ENCODE measurements at places on chromosomes 6 and 20.

GRCh38 chr20:37356387-37356786, 10.4 kb downstream of the SRC start:
- DNase-seq, result no peak

- DNase-seq, result no peak
Measured at GRCh38 chr6:82166493-82166892, 81.1 kb downstream of the IBTK start.

DNA sequence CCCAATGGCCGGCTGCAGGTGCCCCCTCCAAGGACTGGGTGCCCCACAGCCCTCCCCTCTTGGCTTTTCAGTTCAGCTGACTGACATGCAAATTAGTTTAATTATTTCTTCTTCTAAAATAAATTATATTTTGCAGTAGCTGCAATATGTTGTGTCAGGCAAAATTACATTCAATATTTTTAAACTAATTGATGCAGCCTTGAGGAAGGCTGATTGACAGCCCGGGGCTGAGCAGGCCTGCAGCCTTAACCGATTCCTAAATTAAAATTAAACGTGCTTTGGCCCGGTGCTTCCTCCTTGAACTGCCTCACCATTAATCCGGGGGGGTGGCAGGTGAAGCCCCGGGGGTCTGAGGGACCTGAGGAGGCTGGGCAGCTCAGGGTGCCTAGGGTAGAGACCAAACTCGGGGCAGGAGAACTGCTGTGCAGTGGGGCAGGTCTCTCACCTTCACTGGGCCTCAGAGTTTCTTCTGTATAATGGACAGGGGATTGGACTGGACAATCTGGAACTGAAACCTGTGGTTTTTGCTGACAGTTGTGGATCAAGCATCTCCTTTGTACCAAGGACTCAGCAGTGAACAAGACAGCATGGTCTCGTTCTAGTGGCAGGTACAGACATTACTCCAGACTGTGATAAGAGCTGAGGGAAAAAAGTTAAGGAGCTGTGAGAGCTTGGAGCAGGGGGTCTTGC, 72.5 kb downstream of the CD40 start:
- DNase-seq, result no peak

DNA sequence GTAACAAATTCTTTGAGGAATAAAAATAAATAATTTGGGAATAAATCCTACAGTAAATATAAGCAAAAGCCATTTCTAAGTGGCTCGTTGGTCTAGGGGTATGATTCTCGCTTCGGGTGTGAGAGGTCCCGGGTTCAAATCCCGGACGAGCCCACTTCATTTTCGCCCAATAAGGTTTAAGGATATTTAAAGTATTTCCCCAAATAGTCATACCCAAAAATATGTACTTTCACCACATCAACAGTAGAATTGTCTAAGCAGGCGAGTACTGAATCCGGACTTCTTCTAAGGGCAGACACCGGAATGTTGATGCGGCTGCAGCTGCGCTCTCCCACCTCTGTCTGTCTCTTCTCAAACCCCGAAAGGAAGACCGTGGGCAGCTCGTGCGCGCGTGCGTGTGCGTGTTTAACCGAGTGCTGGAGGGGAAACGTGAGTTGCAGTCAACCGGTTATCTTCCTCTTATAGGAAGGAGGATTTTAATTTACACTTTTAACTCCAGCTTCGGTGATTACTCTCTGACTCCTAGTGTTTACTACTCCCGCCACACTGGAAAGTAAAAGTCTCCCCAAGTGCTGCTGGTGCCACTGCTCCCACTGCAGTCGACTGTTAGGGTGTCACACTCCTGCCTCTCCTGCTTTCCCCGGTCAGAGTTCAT, 155.7 kb upstream of the PRSS16 start:
- DNase-seq, result no peak

GRCh38 chr20:32580970-32581838, 3.9 kb downstream of the NOL4L start:
- DNase-seq, result no peak

DNA sequence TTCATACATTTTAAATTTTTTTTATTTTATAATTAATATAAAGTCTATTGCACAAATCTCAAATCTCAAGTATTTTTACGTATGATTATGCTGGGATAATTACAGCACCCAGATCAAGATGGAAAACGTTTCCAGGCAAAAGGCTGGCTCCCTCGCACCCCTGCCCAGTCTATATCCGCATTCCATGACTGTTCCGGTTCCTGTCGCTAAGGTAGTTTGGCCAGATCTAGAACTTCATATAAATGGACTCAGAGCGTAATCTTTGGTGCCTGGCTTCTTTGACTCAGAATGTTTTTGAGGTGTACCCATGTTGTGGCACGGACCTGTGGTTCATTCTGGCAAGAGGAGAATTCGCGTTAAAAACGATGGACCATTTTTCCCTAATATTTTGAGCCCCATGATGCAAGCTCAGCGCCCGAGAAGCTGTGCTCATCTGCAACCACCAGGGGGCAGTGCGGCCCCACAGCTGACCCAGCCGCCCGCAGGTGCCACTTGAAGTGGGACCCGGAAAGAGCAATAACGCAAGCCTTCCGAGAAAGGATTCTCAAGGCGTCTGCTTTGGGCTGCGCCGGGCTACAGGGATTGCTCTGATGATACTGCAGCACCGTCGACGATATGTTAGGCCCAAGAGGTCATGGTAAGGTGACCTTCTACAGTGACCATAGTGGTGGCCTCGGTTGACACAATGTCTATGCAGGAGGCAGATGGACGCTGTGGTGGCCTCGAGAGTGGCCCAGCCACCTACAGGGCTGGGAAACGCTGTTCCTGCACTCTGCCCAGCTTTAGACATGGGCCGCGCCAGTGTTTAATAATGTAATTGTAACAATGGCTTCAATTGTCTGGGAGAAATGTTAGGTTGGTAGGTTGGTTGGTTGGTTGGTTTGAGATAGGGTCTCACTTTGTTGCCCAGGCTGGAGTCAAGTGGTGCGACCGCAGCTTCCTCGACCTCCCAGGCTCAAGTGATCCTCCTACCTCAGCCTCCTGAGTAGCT, 160.1 kb downstream of the ZMYND8 start:
- DNase-seq, result peak; percentile 66

DNA sequence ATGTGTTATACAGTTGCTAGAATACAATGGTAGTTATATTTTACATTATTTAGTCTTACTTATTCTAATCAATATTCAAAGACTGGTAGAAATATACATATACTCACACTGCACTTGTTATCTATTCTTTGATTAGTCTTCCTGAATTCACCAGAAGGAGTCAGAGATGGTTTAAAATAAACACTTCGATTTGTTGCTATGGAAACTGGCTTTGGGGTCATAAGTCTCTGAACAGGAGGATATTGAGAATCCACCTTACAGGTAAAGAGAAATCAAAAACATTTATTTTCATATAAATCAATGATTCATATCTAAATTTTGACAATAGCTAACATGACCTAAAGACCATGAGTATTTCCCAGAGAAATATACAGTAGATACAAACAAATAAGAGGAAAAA, 41.6 kb downstream of the NUP153 start:
- DNase-seq, result no peak

GRCh38 chr20:57662456-57663240, 42.4 kb upstream of the ZBP1 start:
- no peak for DNase-seq

- DNase-seq, result no peak
Measured at GRCh38 chr6:114404339-114404955, 61.6 kb upstream of the HS3ST5 start.

DNA sequence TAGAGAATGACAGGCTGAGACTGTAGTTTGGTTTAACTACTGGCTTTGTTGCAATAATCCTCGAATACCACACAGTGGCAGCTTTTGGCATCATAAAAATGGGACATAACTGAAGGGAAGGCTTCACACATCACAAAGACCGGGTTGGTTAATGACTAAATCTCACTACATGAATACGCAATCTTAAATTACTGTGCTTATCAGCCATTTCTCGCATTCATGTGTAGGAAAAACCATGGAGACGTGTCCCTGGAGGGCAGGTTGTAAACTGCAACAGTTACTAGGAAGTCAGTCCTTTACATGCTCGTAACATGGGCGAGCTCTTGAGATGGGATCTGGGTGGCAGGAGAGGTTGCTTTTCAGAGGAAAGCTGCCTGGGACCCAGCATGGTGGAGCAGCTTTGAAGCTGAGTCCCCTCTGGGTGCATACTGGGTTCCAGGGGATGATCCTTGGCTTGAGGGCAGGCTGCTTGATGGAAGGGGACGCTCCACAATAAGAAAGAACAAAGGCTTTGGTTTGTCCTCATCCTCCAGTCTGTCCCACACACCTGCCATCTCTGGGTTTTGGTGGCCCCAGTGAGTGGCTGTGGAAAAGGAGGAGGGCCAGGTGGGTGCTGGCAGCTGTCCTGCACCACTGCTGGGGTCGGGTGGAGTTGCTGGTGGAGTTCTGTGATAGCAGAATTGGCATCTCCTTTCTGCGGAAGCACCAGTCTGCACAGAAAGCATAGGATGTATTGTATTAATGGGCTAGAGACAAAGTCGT, 2.1 kb downstream of the RPS21 start:
- no peak for DNase-seq

DNA sequence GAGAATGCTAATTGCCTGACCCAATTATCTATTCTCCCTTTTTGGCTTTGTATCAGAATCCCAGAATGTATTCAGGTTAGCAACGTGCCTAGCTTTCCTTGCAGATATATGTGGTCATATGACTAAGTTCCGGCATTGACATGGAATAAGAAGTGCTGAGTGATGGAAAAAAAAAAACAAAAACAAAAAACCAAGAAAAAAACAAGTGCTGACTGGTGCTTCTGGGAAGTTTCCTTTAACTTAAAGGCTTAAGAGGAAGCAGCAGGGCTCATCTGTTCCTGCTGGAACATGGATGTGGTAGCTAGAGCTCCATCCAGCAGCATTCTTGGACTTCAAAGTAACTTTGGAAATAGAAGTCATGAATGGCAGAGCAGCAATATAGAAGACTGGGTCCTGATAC, 10.4 kb upstream of the RPF2 start:
- no peak for DNase-seq

DNA sequence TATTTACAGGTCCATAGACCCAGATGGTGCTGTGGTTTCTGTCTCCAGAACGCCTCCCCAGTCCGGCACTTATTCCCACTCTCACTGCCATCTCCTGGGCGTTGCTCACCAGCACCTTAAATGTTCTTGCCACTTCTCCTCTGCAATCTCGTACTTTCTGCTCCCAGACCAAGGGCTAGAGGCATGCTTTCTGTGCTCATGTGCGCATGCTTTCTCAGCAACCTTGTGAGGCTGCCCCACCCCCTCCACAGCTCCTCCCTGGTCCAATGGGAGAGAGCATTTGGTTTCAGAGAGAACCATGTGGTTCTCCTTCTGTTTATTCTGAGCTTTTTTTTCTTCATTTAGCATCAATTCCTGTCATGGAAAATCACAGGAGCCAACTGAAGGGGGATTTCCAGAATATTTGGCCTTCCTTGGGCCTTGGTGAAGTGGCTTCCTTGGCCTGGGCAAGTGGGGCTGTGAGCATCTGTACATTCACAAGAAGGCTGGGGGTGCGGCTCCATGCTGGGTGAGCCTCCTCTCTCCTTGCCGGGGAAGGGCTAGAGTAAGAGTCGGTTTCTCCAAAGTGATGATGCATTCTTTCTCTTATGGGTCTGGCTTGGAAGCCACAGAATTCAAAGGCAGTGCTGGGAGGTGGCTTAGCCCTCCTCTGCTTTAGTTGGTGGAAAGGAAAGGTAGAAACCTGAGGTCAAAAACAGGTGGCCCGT, 66.6 kb downstream of the PHACTR3 start:
- DNase-seq, result no peak

- no peak for DNase-seq
Measured at GRCh38 chr6:83928286-83928685, 68.8 kb downstream of the CYB5R4 start.

DNA sequence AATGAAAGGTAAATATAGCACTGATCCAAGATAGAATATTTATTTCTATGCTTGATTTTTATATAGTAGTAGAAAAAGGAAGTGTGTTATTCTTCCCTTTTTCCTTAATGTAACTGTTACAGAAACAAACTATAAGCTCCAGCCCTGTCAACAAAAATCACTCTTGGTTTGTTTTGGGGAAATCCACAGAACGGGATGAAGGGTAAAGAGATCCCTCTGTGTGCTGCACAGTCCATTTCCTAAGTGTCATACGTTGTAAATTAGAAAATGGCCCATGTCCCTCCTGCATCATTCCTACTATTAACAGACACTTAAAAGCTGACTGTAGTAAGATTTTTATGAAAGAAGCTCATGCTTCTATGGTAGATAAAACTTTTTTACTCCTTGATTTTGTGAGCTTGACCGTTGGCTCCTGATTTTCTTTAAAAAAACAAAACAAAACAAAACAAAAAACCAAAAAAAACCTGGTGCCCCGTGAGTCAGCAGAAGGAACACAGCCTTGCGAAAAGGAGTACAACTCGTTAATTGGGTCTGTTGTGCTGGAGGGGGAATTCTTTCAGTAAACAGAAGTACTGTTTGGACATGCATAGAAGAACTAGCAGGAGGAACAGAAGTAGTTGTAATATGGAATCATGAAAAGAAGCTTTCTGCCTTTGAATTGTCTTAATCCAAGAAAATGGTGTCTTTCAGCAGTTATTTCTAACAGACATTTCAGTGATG, 67.5 kb downstream of the RTN4IP1 start:
- DNase-seq, result no peak

DNA sequence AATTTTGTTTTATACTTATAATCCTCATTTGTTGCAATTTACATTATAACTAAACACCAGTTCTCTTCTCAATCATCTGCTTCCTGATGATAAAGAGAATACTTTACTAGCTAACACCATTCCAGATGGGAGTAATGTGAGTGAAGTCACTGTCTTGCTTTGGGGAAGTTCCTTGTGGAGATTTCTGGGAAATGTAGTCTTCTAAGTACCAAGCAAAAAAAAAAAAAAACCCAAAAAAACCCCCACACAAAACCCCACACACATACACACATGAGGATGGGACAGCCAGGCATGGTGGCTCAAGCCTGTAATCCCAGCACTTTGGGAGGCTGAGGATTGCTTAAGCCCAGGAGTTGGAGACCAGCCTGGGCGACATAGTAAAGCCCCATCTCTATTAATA, 2.2 kb upstream of the SNPH start:
- DNase-seq, result no peak

- no peak for DNase-seq
Measured at GRCh38 chr6:105733556-105734162, 330.8 kb upstream of the PREP start.

GRCh38 chr6:41053041-41053440, at the start of gene APOBEC2:
Gene APOBEC2 (plus strand): TSS chr6:41053202. CDS start chr6:41053348, 146 bp downstream.
- DNase-seq, result peak; percentile 78

GRCh38 chr6:136070815-136071214, 179.3 kb downstream of the MTFR2 start:
- no peak for DNase-seq
